ENCODE measurements at places on chromosomes 16 and 17.
A peak's percentile ranks its signal among the peaks of the same experiment; 100 is the strongest.

DNA sequence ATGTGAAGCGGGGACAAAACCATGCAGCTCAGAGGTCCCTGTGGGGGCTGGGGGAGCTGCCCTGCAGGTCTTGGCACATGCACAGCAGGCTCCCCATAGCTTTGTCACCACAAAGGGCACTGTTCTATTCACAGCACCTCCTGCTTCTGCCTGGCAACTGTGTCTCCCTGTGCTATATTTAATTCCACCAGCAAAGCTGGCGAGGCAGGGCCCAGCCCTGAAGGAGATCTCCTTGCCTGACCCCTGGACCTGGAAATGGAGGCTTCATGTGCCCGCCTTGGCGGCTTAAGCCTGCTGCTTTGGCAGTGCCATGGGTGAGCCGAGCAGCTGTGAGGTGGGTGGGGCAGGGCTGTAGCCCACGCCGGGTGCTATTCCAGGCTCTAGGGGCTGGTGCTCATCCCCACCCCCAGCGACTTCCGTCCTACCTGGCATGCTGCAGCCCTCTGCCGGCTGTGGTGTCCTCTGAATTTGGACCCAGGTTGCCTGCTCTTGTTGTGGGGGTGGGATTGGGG, 6.8 kb downstream of the LDHD start:
- DNase-seq = peak; percentile 46

DNA sequence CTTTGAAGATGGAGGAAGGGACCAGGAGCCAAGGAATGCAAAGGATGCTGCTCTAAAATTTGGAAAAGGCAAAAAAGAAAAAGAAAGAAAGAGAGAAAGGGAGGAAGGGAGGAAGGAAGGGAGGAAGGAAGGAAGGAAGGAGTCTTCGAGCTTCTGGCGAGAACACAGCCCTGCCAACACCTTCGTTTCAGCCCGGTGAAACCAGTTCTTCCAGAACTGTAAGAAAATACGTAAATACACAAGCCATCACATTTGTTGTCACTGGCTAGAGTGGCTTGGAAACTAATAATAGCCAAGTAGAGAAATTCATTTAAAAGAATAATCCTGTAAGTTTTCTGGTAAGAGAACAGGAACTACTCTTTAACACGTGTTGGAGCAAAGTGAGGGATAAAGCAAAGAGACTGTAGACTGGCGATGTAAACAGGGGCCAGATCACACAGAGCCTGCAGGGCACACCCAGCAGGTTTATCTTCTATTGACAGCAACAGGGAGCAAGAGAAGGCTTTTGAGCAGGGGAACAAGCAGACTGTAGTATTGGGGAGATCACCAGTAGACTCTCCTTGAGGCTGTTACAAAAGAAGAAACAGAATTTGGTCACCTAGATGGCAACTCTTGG, 188.7 kb upstream of the MPHOSPH6 start:
- no peak for DNase-seq

GRCh38 chr16:87951552-87952538, 611 bp downstream of the BANP start:
- DNase-seq = no peak

GRCh38 chr17:6793748-6794493, 17.9 kb downstream of the FBXO39 start:
- no peak for DNase-seq

DNA sequence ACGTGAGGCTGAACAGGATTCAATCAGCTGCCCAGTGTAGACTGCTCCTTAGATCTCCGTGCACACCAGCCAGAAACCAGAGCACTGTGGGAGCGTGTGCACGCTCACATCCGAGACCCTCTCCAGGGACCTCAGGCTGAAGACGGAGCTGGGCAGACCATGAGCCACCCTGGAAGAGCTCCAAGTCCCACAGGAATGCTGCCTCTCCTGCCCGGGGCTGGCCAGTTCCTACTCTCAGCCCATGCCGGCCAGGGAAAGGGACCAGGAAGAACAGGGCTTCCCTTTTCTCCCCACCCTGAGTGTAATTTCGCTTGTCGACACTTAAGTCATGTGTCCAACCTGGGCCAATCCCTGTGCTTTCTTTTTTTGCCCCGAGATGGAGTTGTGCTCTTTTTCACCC, 6.9 kb downstream of the ALYREF start:
- DNase-seq = no peak

DNA sequence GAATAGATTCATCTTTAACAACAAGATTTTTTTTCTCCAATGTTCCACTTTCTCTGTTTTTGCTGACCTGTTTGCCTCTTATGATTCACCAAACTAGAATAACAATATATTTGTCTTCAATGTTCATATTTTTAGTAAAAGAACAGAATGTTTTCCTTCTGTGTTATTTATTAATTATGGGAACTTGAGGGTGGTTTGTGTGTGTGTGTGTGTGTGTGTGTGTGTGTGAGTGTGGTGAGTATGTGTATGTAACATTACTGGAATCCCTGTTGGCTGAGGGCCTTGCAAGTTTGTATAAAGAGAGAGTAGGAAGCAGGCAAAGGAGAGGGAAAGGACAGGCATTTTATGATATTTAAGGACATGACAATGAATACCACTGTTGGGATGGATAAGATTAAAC, 13.8 kb downstream of the STXBP4 start:
- DNase-seq = no peak

- no peak for DNase-seq
Observed at GRCh38 chr16:49415083-49415482, 41.5 kb downstream of the C16orf78 start.

GRCh38 chr17:52064791-52065211, 93.7 kb downstream of the CA10 start:
- no peak for DNase-seq

GRCh38 chr17:27550291-27550930, 80.6 kb upstream of the LGALS9 start:
- DNase-seq = no peak

DNA sequence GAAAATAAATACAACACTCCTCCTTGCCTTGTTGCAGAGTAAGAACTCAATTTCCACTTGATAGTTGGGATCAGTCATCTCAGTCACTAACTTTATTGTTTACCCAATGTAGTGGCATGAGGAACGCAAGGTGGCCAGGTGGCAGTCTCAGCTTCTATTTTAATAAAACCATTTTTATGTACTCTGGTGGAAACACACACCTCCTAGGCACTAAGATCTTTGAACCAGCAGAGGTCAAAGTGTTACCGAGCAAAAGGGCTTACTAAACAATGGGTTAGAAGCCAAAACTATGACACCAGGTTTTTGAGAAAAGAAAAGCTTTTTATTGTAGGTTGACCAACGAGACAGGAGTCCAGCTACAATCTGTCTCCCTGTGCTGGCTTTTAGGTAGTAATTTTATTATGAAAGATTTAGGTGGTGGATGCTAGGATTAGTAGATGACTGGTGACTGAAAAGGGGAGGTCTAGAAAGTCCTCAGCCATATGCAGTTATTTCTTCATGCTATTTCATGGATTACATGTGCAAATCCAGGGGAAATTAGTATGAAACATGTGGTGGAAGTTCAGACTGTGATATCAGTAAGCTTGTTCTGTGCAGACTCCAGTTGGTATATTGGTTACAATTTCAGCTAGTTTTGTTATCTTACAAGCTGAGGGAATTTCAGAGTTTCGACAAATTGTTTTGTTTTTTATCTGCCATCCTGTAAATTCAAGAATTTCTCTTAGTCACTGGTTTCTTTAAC, 122.3 kb downstream of the PCTP start:
- DNase-seq = no peak

DNA sequence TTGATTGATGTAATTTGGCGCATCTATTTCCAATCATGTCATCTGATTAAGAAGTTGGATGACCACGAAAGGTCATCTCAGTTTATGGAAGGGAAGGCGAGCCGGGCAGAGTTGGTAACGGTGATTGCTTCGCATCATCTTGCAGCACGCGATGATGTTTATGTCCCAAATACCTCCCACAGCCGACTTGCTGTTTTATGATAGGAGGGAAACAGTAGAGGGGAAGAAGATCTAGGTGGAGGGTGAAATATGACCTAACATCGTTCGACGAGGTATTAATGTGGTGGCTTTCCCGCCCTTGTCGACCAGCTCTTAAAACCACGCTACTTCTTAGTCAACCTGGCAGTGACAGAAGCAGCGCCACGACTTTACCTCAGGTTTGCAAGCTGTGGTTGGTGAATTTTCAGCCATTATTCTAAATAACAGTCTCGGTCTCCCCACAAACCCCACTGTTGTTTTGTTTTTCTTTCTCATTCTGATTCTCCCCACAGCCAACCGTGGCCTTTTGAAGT, 805 bp upstream of the TANC2 start:
- DNase-seq = peak; percentile 27

DNA sequence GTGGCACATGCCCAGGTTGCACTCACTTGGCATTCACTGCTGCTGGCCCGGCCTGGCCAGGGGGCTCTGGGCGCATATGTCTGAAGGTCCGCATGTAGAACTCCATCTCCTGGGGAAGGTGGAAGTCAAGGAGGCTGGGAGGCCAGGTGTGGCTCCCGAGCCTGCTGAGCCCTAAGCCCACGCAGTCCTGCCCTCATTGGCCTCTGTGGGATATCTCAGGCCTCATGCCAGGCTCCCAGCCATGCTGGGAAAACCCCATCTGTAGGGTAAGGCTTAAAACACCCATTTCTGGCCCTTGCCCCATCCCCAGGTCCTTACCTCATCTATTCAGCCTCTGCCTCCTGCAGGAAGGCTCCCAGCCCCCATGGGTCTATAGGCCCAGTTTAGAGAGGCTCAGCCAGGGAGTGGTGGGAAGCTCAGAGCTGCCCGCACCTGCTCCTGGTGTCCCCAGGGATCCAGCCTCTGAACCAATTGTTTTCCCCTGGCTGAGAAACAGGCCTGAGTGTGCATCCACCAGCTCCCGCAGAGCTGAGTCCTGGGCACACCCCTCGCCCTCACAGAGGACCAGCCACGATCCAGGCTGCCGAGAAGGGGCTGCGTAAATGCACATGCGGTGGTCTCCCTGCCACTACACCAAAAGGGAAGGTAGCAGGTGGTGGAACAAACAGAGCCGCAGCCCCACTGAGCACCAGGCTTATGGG, 2.3 kb upstream of the TPPP3 start:
- no peak for DNase-seq

DNA sequence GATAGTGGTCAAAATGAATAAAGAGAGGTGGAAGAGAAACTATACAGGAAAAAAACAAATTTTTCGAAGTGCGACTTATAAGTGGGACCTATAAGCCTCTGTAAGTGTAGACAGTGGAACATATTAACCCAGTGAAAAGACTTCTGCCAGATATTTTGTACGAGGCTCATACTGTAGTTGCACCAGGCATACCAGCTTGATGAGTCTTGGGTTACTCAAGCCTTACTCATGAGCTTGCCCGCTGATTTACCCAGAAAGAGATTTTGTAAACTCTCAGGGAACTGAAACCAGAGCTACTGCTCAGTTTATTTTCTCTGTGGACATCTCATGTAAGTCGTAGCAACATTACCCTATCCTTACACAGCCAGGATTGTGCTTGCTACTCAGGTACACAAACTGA, 708.0 kb upstream of the SOX9 start:
- no peak for DNase-seq

- DNase-seq = no peak
Observed at GRCh38 chr17:61160204-61160603, 239.4 kb upstream of the TBX2 start.

DNA sequence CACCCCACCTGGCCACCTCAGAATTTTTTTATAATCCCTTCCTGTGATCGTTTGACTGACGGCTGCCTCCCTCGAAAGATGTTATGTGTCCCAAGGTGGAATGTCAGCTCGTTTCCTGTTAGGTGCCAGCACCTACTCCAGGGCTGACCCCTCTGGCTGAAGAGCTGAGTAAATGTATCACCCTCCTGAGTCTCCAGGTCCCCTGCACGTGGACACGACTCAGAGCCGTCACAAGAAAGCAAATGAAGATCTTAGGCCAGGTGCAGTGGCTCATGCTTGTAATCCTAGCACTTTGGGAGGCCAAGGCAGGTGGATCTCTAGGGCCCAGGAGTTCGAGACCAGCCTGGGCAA, 273.2 kb downstream of the C16orf95 start:
- no peak for DNase-seq

- no peak for DNase-seq
Observed at GRCh38 chr16:54418903-54419302, 132.3 kb upstream of the IRX3 start.

DNA sequence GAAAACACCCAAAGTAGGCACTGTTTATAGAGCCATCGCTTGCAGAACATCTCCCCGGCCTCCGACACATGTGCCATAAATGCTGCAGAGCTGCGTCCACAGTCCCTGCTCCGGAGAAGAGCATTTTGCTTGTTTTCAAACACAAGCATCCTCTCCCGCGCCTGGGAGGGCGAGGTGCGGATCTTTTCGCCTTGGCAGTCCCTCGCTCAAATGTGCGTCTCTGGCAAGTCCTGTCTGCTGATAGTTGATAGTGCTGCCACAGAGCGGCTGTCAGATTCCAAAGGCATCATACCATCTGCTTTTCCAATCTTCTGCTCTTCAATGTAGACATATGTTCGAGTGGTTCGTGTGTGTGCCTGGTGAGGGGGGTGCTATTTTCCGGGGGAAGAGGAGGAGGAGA, 603.7 kb downstream of the MAF start:
- DNase-seq = peak; percentile 23

Data from anterior cingulate cortex (tissue), 58 donors.